ENCODE measurements at places on chromosomes 3 and 15.
A peak's percentile ranks its signal among the peaks of the same experiment; 100 is the strongest.

GRCh38 chr3:188219147-188219546, 65.2 kb downstream of the LPP start:
- no peak for DNase-seq

DNA sequence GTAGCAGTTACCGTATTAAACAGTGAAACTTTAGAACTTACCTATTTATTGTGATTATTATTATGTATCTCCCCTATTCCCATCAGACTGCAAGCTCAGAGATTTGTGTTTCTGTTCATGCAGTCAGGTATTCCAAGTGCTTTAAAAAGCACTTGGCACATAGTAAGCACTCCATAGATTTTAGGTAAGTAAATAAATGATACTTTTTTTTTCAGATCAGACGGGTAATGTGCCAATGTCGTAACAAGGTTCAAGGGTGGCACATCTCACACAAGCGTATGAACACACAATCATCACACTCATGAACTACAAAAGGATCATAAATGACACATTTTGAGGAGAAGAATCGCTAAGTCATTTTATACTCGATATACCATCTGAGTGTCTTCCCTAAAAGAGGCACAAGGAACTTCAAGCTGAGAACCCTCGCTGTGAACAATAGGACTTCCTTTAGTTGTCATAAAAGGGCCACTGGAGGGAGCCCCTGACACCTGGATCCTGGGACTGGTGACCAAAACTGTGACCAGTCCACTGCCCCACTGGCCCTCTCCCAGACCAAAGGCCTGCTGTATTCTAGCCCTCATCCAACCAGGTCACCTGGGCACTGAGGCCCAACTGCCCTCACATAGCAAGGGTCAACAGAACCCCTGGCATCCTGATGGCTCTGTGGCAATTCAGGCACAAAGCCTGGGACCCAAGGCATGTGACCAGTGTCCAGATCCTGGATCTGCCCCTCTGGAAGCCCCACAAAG, 32.1 kb downstream of the KIF9 start:
- no peak for DNase-seq

GRCh38 chr3:45665101-45665572, 24.1 kb upstream of the SACM1L start:
- peak; percentile 38 for DNase-seq

GRCh38 chr3:186732169-186732766, 15.1 kb downstream of the KNG1 start:
- DNase-seq = no peak
